ENCODE measurements at places on chromosomes 5 and 9. TPM values are rescaled to one million over a fixed set of nuclear protein-coding genes. Genes with fewer than 3 reads are reported as not detected.

Gene HAUS6
- total RNA-seq, result 9.4 TPM

Gene LRRC14B
- not detected for total RNA-seq

Gene SLIT3
- 30.2 TPM for total RNA-seq

Gene ANXA1
- total RNA-seq, result 228 TPM

Gene THG1L
- 20.3 TPM for total RNA-seq

Gene GLDC
- total RNA-seq, result 0.40 TPM

Gene ADAMTSL2
- total RNA-seq, result 5.8 TPM

Gene ADRA1B
- total RNA-seq, result 0.67 TPM

Gene PCAT7
- not detected for total RNA-seq

Gene DPYSL3
- 175 TPM for total RNA-seq

Gene PCDHB3
- 1.9 TPM for total RNA-seq

Gene RBM18
- 21.5 TPM for total RNA-seq

Gene C9orf50
- not detected for total RNA-seq

Gene CNTNAP3
- 59.8 TPM for total RNA-seq

Gene DOCK2
- 9.3 TPM for total RNA-seq

Gene LMX1B
- total RNA-seq, result 0.13 TPM

Gene PRRC1
- 49.1 TPM for total RNA-seq

Gene CCL19
- total RNA-seq, result not detected

Gene ARHGEF37
- 30.6 TPM for total RNA-seq

Gene FAM169A
- 0.47 TPM for total RNA-seq

Gene GDA
- not detected for total RNA-seq

Gene IL5
- not detected for total RNA-seq

Gene ELOVL7
- total RNA-seq, result 3.6 TPM

Gene PCDHGA4
- 8.0 TPM for total RNA-seq

Gene FAT2
- 5.6 TPM for total RNA-seq

Gene LCN6
- total RNA-seq, result 24.4 TPM

Gene SAXO1
- total RNA-seq, result 0.39 TPM

Gene CDH6
- 6.9 TPM for total RNA-seq

Gene SIT1
- total RNA-seq, result 1.6 TPM

Gene DOCK8
- total RNA-seq, result 27.6 TPM

Gene ALDOB
- total RNA-seq, result not detected

Gene NUTM2G
- not detected for total RNA-seq

Gene PCDHA1
- total RNA-seq, result not detected

Gene ZNF658
- 7.1 TPM for total RNA-seq

Gene C5orf58
- not detected for total RNA-seq

Gene SPATA31E1
- not detected for total RNA-seq

Gene NTNG2
- 1.6 TPM for total RNA-seq

Gene SHOC1
- not detected for total RNA-seq

Gene DNM1
- 9.3 TPM for total RNA-seq

Gene SARDH
- total RNA-seq, result 2.3 TPM

Gene UGCG
- total RNA-seq, result 51.9 TPM

Gene ASPN
- 18.4 TPM for total RNA-seq

Gene SUSD1
- 5.9 TPM for total RNA-seq

Gene EDIL3
- total RNA-seq, result 12.2 TPM

Gene GFRA3
- total RNA-seq, result 6.4 TPM

Gene ADAMTS16
- not detected for total RNA-seq

Gene DBH
- total RNA-seq, result not detected

Measured in gastroesophageal sphincter (tissue), 4 donors.